ENCODE measurements at places on chromosomes 5 and 9.

DNA sequence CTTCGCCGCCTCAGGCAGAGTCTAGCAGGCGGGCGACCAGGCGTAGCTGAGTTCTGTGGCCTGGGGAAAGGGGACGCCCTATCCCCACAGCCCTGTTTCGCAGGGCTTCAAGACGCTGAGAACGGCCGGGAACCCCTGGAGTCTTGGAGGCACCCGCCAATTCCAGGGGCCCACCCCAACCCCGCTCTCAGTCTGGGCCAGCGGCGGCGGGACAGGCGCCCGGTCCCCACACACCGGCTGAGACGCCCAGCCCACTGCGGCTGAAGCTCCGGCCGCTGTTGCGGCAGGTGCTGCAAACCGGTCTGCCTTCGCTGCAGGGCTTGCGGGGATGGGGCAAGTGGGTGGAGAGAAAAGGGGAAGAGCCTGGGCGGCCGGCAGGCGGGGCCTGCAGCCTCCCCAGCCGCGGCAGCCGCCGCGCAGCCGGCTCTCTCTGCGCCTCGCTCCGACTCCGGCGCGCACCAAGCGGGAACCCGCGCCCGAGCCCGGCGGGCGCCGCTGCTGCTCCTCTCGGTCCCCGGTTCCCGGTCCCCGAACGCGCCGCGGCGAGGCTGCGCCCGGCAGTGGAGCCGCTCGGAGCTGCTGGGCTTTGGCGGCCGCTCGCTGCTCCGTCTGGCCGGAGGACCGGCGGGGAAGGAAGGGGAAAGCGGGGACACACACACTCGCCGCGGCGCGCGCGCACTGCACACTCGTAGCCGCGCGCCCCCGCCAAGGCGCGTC is at the start of gene PIP5K1B:
PIP5K1B (plus strand) TSS at position 427 of the 717 bp plus-strand sequence. CDS start 117,375 bp downstream, outside the sequence.
- peak; percentile 31 for DNase-seq

GRCh38 chr9:110125763-110126351 is 82.1 kb downstream of the C9orf152 start:
- DNase-seq: no peak

GRCh38 chr5:168001318-168001717 is 290.1 kb upstream of the WWC1 start:
- DNase-seq: no peak

- DNase-seq: no peak
These were observed 93.7 kb upstream of the ERBIN start for GRCh38 chr5:65832603-65833228.

GRCh38 chr9:108083160-108083750 is 593.7 kb upstream of the KLF4 start:
- no peak for DNase-seq

DNA sequence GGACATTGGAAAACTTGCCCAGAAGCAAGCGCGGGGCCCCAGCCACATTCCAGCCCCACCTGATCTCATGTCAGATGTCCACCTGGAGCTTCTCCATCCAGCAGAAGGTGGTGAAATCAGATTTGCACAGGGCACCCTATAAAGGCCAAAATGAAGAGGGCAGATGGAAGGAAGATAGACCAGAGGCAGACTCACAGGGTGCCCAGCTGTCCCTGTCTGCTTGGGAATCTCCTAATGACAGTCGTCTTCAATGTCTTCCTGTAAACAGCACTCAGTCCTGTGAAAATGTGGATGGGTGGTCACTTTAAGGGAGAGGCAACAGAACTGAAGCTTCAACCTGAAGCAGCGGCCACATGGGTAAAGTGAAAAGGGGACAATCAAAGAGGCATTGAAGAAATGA is 607.5 kb downstream of the IRX1 start:
- DNase-seq: no peak

- peak; percentile 6 for DNase-seq
These were observed 6.7 kb downstream of the PITX1 start for GRCh38 chr5:135027266-135027696.

DNA sequence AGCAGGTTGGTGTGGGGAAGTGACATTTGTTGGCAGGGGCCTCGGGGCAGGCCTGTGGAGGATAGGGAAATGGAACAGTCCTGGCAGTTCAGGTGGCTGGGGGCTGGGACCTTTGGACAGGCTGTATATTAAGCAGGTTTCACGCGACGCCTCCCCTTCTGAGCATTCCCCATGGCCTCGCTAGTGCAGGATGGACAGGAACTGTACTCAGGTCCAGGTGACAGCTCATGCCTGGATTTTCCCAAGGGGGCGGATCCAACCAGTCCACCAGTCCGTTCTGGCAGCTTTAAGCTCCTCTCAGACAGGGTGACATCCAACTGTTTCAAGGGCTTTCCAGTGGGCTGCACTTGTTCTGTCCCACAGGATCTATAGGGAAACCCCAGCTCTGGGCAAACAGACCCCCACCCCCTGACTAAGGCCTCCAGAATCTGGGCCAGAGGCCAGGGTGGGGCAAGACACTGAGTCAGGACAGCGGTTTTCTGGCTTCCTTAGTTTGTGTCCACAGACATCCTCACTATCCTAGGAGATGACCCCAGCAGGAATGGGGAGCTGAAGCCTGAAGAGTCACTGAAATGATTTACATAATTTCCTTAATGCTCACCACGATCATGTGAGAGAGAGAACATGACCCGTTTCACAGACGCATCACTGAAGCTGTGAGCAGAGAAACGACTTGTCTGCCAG is 20.9 kb downstream of the CSF2 start:
- peak; percentile 94 for DNase-seq

DNA sequence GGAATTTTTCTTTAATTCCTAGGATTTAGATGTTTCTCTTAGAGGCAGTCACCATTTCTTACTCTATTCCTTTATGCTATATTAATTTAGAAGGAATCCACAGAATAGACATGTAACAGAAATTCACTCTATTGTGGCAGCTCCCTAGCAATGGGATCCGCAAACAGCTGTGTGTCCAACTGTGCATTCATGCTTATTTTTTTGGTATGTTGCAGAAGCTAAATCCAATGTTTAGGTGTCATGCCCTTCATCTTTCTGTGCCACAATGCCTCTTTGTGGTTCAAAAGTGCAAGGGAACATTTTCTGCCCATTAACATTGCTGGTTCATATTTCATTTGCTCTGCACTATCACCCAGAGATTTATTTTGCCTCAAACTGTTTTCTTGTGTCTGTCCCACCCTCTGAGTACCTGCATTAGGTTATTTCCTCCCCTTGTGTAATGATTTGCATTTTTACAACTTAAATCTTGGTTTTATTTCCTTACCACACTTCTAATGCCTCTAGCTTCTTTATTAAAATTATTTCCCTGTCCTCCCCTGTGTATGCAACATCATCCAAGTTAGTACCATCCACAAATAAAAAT is 816.5 kb downstream of the EFNA5 start:
- DNase-seq: no peak

- no peak for DNase-seq
These were observed 7.4 kb downstream of the TMOD1 start for GRCh38 chr9:97508852-97509251.

GRCh38 chr5:58019614-58020013 is 440.3 kb downstream of the PLK2 start:
- DNase-seq: no peak

DNA sequence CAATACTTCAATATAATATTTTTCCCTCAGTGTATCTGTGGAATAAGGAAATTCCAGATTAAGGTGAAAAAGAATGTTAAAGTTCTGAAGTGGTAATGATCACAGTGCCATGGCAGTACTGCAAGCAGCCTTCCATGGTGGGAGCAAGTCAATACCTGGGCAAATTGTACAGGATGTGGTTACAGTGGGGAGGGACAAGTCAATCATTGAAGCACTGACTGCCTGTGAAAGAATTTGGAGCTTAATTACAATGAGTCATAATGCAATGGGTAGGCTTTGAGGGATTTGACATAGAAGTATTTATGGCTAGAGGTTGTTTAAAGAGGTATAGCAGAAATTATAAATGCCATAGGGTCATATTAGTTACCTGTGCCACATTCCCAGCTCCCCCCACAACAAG is 786.5 kb upstream of the ACO1 start:
- DNase-seq: no peak

DNA sequence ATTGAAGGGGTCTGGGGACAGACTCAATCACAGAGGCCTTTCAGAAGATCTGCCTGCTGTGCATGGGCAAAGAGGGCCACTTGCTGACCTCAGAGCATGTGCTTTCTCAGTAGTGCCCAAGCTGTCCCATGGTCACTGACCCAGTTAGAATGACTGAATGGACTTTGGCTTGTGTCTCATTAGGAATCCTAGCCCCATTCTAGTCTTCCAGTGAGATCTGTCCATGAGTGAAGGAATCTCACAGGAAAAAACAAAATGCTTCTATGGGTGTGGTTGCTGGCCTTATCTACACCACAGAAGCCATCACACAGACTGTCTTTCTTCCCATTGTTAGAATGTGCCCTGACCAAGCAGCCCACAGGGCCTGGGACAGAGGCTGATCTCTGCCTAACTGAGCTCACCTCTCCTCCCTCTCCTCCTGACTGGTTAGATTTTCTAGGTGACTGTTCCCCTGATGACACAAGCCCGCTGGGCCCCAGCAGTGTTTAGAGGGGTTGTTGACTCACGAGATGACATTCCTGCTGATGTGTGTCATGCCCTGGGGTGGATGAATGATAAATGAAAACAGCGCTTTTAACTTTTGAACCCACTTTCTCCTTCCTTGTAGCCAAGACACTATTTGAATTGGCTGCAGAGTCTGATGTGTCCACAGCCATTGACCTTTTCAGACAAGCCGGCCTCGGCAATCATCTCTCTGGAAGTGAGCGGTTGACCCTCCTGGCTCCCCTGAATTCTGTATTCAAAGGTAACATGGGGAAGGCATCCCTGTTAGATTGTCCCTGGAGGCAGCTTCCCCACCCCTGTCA is 24.8 kb downstream of the TGFBI start:
- peak; percentile 92 for DNase-seq

GRCh38 chr9:5321058-5321457 is 16.5 kb upstream of the RLN2 start:
- DNase-seq: no peak

DNA sequence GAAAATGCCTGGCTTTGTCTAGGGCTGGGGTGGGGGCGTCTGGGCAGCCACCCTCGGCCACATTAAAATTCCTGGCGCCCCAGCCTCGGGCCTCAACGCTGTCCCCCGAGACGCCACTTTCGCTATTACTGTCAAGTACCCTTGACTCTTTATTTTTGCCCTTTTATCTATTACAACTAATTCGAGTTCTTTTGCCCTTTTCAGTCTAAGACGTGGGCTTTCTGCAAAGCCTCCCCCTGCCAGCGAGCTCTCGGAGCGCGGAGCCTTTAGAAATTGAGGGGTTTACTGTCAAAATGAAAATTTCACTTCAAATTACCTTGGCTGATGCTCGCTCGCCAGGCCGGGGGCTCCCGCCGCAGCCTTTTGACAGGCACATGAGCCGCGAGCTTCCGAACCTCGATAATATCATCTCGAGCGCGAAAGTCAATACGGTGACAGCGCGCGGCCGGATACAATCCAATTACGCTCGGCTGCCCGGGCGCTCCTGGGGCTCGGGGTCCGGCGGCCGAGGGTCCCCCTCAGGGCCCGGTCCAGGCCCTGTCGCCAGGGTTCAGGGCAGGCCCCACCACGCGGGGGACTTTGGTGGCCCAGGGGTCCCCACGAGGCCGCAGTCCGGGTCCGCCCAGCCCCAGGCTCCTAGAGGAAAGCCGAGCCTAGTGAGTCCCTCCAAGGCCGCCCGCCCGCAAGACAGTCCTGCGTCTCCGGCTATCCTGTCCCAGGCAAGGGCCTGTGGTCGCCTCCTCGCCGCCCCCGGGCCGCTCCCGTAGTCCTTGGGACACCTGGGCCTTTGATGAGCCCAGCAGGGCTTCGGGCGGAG is 6.7 kb downstream of the IRX4 start:
- no peak for DNase-seq

DNA sequence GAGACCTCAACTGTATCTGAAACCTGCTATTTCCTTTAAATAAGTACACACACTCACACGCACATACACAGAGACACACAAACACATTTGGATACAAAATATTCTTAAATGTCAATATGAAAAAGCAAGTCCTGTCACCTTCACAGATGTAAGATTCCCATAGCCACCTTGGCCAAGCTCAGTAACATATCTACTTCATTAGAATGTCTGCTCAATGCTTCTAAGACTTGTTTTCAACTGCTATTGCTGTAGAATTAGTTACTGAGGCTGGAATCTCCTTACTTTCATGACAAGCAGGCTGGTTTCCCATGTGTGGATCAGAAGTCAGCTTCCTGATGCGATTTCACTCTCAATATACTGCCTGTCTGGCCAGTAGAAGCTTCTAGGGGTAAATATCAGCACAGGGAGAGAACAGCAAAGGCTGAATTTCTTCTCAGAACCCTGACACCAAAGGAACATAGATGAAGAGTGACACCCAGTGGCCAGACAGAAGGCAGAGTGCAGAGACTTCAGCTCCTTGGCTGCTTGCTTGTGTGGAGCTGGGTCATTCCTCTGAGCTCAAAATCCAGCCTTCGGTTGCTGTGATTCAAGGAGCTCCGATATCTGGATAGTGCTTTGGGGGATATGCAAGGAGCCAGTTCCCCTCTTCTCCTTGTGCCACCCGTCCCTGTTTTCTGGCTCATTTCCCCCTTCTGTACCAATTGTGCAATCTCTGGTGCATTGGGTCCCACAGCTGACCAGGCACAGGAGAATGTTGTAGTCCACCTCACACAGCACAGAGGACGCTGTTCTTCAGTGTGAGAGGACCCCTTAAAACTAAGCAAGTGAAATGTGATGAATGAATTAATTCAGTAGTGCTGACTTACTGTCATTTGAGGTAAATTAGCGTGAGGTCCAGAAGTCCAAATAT is 26.6 kb upstream of the ABLIM3 start:
- peak; percentile 75 for DNase-seq

DNA sequence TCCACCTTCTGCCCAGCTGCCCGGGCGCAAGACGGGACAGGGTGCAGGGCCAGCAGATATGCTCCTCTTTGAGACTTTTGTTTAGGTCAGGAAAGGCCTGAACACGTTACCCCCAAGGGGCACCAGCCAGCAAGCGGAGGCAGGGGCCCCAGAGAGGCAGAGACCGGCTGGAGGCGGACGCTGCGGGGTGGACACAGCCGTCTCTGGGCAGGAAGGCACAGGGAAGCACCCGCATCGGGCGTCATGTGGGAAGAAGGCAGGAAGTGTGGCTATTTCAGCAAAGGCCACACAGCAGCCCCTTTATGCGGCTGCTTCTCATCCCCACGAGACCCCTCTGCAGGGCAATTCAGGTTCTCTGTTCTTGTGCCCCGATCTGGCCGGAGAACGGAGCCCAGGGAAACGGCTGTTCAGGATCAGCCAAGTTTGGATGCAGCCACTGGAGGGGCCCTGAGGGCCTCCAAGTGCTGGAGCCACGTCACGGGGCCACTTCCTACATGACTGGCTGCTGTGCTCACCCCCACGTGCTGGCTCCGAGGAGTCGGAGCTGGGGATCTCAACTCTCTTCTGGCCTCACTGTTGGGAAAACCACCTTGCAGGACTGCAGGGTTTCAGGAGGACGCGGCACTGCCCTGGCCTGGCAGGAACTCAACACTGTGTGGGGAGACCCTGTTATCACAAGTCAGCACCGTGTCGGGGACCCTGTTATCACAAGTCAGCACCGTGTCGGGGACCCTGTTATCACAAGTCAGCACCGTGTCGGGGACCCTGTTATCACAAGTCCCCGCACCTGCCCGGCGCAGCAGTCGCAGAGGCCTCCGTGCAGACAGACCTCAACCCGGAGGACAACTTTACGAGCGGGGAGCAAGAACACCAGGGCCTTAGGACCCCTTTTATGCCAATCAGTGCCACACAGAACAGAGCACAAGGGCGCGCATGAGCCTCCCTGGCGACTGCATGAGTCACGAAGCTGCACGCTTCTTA is 44.4 kb downstream of the SLC12A7 start:
- DNase-seq: no peak

GRCh38 chr5:179788193-179788854 is 5.5 kb upstream of the LTC4S start:
- DNase-seq: no peak

Measured in fibroblast of villous mesenchyme (primary cell).